Stimulated activated CD8-positive, alpha-beta memory T cell treated with anti-CD3 and anti-CD28 coated beads, Interleukin-4, amount 100 ng/mL, for 4 hours (primary cell): ENCODE measurements at places on chromosomes 5 and 9.

GRCh38 chr5:116571568-116572349 lies 2.9 kb downstream of the SEMA6A start:
- DNase-seq = no peak

- no peak for DNase-seq
These were observed 318.7 kb downstream of the TMEM161B start for GRCh38 chr5:87949676-87950631.

DNA sequence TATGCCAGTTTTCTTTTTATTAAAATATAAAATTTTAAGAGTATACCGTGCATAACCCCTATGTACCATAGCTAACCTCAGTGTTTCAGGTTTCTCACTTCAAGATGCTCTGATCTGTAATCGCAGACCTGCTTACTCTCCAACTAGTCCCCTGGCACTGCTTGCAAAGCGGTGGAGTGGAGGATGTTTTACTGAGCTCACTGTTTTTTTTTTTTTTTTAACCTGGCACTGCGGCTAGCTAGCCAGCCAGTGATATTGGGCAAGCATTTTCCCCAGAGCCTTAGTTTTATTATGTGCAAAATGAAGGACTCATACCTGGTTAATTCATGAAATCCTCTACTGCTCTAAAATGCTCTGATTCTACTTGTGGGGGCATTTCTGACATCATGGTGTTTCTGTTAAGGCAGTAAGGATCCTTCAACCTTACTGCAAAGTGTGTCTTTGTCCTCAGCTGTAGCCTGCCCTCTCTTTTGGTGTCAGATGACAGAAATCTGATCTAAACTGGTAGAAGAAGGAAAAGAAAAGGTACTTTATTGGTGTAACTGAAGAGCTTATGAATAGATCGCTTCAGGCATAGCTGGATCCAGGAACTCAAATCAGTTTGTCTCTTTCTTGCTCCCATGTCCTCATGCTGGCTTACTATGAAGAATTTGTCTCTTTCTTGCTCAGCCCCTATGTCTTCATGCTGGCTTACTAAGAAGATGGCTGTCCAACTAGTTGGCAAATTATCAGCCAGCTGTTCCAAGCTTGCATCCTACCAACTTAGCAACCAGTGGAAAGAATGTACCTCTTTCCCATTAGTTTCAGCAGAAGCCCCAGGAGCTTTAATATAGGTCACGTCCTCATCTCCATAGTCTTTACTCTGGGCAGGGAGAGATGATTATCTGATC lies 59.8 kb downstream of the DOCK2 start:
- DNase-seq = no peak

GRCh38 chr5:172680921-172681320 lies 39.9 kb downstream of the NEURL1B start:
- no peak for DNase-seq

DNA sequence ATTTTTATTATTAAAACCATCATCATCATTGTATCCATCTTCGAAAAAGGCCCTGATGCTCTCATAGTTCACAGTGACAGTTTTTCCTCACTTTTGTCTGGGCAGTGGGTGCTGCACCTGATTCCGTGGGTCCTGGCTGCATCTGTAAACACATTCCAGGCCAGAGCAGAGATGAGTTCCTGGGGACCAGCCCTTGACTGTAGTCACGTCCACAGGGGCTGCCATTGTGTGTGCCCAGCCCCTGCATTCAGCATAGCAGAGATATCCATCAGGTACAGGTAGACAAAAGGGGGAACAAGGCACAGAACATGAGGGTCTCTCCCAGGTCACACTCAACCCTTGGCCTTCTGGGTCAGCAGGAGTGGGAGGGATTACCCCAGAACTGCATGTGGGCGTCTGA lies 189.0 kb downstream of the NR3C1 start:
- DNase-seq = no peak

DNA sequence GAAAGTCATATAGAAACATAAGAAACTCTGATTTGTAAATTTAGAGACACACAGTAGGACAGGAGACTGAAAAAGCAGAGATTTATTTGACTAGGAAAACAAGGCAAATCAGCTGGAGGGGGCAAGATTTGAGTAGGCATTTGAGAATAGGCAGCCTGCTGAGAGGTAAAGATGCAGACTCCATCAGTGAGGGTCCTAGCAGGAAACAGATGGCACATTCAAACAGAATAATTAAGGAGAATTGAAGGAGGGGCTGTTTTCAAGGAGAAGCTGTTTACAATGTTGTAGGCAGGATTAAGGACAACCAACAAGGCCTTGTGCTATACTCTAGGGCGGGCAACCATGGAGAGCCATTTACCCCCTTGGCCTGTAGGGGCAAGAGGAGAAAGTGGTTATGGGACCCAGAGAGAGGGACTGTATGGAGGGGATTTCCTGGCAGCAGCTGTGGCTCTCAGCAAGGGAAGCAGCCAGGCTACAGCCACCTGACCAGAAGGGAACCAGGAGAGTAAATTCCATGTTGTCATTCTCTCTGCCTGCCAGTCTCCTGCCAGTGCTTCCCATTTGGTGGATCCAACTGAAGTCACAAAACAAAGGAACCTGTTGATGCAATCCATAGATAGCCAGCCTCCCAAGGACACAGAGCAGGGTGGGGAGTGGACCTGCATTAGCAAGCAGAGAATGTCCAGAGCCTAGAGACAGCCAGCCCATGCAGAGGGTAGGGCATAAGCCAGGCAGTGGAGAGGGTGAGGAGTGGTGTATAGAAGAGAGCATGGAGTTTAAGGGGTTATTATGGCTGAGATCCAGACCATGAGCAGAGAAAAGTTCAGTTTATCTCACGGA lies 38.2 kb downstream of the PAPPA start:
- DNase-seq = no peak
